ENCODE measurements at places on chromosomes 1 and 21.

GRCh38 chr1:29831500-29832117 is 595.3 kb downstream of the PTPRU start:
- no peak for DNase-seq

- no peak for DNase-seq
These were observed 7.2 kb downstream of the PGLYRP4 start for GRCh38 chr1:153341431-153341934.

- DNase-seq, result no peak
These were observed 11.7 kb downstream of the TAGLN2 start for GRCh38 chr1:159913451-159914192.

GRCh38 chr1:85502171-85502570 is 37.2 kb upstream of the DDAH1 start:
- DNase-seq, result no peak

GRCh38 chr1:44020464-44020863 is 10.8 kb downstream of the SLC6A9 start:
- no peak for DNase-seq

GRCh38 chr1:88060750-88061491 is 623.2 kb upstream of the PKN2 start:
- no peak for DNase-seq

- no peak for DNase-seq
These were observed 1.7 kb downstream of the ZBTB18 start for GRCh38 chr1:244052728-244053312.

DNA sequence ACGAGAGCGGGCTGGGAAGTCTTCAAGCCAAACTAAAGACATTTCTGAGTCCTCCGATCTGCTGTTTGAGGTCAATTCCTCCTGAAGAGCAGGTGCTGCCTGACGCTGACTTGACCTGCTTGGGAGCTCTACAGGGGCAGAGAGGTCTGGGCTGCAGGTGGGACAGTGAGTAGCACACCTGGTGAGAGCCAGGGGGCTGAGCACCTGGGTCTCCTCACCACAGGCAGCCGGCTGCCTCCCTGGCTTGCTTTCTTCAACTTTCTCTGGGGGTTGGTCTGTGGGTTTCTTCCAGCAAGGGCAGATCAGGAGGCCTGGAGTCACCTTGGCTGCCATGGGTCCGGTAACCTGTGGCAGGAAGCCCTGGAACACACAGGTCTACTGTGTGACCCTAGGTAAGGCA is 107.4 kb upstream of the EDN2 start:
- DNase-seq, result no peak

GRCh38 chr1:12339396-12339795 is 109.6 kb downstream of the VPS13D start:
- DNase-seq, result no peak

GRCh38 chr1:88731475-88732269 is 47.6 kb downstream of the PKN2 start:
- DNase-seq, result no peak

Data from GM10248 (cell line).